ENCODE measurements at places on chromosomes 1 and 21.

- no peak for DNase-seq
Observed at GRCh38 chr1:235573880-235574279, 69.6 kb upstream of the B3GALNT2 start.

DNA sequence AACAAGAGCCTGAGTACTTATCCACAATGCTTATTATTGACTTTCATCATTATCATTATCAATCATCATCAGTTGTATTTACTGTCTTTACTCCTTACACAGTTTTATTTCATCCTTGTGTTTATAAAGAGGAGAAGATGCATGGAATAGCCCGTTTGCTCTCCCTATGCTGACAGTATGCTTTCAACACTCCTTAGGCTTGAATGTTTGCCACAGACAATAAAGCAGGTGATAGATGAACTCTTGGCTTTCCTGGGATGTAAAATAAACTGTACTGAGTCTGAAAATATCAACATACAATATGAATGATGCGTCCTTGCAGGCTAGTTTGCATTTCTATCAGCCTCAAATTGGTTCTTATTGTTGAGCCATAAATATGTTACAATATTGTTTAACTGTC, 891.8 kb upstream of the NCAM2 start:
- DNase-seq, result no peak

DNA sequence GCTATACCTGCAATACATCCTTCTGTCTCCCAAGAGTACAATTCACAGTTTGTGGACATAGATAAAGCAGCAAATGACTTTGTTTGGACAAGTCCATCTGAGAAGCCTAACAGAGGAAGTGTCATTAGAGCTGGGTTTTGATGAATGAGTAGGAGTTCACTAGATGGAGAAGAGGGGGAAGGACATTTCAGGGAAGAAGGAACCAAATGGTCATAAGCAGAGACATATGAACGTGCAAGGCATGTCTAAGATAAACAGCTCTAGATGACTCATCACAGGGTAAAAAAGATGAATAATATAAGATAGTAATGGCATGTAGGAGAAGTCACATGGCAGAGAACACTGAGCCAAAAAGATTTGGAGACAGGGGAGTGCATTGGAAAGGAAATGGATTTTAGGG, 54.5 kb downstream of the HMGB4 start:
- no peak for DNase-seq

DNA sequence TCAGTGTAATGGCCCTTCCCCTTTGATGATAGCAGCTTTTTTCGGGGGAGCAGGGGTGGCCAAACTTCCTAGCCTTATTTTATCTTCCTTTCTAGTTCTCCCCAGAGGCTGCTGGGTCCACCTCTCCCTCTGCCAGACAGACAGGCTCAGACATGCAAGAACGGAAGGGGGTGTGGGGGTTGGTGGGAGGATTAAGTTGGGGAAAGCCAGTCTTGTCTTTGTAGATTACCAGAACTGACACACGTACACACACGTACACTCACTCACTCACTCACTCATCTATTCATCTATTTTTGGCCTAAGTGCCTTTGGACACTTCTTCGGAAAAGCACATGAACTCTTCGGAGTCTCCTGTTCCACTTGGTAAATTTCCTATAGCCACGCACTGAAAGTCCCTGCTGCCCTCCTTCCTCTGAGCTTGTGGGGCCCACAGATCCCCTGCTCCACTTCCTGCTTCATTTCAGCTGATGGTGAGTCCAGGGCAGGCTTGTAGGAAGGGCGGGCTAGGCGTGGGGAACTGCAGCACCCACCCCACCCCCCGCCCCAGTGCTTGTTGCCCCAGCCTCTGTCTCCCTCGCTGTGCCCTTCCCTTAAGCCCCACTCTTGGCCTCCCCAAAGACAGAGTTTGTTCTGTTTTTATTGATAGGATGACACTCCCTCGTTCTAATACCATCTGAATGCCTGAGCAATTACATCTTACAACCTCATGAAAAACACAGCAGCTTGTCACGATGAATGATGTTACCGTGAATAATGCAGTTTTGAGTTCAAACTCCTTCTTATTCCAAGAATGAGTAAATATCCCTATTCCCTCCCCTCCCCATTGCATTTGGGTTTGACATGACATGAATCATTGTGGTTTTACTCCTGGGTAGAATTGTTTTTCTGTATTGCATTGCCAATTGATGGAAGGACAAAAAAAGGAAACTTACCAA, 60.7 kb upstream of the ATP5PO start:
- DNase-seq, result no peak

GRCh38 chr1:155379180-155379579, 58.5 kb downstream of the RUSC1 start:
- DNase-seq, result no peak

DNA sequence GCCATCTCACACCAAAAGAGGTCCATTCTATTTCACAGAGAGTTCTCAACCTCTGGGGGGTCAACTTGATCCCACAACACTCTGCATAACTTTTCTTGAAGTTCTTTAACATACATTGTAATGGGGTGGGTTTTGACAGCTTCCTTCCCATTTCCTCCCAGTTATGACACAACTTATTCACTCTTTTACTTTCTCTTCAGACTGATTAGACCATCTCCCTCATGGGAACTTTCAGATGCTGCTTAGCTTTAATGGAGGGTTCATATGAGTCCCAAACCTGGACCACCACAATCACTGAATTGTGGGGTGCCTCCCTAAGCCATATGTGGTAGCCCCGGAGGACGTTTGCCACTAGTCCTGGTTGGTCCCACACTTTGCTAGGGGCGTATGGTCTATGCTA, 28.3 kb upstream of the KCNJ15 start:
- no peak for DNase-seq

DNA sequence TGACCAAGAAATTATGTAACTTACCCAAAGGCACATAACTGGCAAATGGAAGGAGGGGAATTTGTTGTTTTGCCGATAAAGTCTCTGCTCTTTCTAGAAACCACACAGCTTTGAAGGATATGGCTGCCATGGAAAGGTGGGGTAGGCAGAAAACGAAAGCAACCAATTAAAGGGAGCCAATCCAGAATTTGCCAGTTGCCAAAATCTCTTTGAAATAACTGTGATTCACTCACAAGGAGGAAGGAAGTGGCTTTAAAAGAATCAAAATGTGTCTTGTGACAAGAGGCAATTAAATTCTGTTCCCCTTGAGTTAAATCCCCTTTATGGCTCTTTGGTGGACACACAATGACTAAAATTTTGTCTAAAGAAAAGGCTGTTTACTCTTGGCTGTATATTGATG, 61.2 kb upstream of the CCDC190 start:
- DNase-seq, result no peak

- DNase-seq, result no peak
Observed at GRCh38 chr1:23581219-23581618, 21.9 kb upstream of the ID3 start.

DNA sequence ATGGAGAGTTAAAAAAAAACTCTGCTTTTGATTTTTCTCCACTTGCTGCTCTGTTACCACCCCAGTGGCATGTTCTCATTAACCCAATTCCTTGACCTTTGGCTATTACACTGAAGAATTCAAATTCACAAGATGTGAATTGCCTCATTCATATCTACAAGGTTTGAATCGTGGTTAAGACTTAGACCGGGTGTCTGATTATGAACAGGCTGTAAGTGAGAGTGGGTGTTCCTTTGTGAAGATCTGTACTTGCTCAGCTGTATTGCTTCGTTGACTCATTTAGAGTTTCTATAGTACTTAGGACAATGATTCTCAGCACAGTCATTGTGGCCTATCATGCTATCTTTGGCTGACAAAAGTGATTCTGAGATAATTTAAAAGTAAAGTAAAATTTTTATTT, 36.4 kb downstream of the DNM3 start:
- DNase-seq, result no peak

DNA sequence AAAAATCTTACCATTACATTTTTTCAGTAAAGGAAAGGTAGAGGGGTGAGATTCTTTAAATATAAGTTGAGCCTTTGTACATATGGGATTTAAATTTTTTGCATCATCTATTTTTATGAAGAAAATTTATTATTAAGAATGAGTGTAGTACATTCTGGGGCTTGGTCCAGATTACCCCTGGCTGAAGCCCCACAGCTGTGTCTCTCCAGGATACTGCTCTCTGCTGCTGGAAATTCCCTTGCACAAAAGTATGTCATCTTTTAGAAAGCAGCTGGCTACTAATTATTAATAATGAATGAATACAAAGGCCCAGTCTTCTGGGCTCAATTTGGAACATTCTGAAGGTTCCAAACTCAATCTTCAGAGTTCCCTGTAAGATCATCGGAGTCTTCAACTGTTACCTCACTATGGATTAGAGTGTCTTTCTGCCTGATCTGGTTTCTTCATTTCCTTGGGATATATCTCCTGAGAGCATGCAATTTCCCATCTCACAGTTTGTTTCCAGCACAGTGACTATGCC, 428.6 kb upstream of the BRINP3 start:
- DNase-seq, result peak; percentile 1

GRCh38 chr1:173470608-173471007, 6.5 kb upstream of the PRDX6 start:
- no peak for DNase-seq

- no peak for DNase-seq
Observed at GRCh38 chr1:9596415-9597123, 7.9 kb downstream of the TMEM201 start.

- no peak for DNase-seq
Observed at GRCh38 chr1:111720274-111720976, 18.8 kb downstream of the INKA2 start.

- DNase-seq, result no peak
Observed at GRCh38 chr1:43233631-43234030, 36.2 kb upstream of the TMEM125 start.

GRCh38 chr1:100499194-100499811, 38.6 kb upstream of the GPR88 start:
- DNase-seq, result no peak

DNA sequence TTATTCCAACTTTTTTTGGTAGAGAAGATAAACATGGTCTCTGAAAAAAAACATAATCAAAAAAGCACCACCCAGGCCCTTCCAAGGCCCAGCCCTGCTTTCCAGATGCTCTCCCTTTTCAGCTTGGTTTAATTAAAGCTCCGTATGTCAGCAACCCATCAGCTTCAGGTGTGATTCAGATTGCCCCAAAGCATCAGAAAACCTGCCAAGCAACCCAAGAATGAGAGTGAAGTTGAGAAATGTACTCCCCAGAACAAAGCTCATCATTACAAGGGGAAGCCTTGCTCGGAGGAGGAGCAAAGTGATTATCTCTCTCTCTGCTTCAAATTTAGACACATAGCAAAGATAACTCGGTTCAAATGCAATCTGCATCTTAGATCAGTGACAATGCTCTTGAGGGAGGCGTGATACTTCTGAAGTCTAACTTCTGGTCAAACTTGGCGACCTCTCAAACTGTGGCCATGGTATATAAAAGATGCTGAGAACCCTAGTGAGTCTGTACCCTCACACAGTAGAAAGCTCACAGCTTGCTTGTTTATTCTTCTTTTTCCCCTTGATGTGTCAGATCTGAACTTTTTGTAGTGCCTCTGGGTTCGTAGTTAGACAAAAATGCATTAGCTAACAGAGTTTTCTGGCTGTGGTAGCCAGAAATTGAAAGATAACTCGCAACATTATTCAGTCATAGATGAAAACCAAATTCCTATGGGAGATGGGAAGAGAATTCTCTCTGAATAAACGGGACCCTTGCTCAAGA, 63.3 kb upstream of the ZC3H11B start:
- DNase-seq, result no peak

DNA sequence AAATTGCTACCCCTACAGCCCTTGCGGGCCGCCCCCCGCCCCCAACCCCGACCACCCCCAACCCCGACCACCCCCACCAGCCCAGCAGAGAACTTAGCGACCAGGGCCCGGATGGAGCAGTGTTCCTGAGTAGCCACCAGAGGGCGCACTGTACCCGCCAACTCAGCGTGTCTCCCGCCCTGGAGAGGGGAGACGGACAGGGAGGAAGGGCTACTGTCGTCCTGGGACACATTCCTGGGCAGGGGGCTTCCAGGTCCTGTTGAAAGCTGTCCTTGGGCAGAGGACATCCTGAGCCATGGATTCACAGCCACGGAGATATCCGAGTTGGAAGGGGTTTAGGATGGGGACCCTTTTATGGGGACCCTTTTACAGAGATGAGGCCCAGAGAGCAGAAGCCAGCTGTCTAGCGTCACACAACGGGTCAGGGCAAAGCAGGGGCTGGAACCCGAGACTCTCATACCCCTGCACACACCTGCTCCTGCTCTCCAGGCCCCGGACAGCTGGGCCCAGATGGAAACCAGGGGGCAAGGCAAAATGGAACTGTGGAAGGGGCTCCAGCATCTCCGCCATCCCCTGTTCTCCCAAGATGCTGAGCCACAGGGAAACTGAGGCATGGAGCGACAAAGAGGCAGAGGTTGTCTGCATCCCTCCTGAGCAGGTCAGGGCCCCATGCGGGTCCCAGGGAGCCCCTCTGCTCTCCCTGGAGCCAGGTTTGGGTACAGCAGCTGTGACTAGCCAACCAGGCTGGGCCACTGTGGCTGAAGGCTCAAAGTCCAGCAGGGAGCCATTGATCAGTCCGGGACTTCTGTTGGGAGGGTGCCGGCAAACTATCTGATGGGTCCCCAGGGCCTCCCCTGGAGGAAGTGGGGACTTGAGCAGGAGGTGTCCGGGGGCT, 25.0 kb upstream of the LAPTM5 start:
- DNase-seq, result peak; percentile 50

DNA sequence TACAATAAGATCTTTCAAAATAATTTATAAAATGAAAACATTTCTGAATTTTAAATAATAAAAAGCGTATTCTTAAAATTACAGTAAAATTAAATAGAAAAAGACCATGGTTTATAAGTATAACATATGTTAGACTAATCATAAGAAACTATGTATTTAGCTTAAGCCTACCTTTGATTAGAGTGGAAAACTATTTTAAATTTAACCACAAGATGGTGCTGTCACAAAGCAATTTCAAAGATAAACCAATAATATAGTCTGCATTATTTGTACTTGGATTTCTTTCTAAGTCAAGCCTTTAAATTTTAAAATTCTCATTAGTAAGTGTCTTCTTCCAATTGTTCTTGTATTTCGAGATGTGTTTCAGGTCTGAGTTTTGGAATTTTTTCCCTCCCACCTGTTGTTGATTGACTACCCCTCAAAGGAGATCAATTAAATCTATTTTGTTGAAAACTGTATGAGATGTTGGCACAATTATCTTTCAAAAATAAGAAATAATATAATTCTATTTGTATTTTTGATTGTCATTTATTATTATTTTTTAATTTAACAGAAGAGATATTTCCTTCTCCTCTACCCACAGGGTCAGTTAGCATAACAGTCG, 459.8 kb downstream of the KCNT2 start:
- peak; percentile 21 for DNase-seq

GRCh38 chr1:11645670-11646265, 8.5 kb downstream of the FBXO2 start:
- DNase-seq, result peak; percentile 73

DNA sequence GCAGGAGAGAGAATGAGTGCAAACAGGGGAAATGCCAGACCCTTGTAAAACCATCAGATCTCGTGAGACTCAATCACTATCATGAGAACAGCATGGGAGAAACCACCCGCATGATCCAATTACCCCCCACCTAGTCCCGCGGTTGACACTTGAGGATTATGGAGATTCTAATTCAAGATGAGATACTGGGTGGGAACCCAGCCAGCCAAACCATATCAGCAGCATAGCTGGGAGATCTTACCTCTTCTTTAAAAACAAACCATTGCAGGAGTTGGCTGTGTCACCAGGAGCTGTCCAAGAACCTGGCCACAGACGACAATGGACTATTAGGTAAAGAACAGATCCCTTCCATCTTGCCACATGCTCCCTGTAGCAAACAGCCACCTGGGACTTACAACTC, 422.7 kb downstream of the MATN1 start:
- DNase-seq, result no peak

GRCh38 chr1:170749549-170749948, 85.6 kb downstream of the PRRX1 start:
- DNase-seq, result no peak

- DNase-seq, result peak; percentile 33
Observed at GRCh38 chr1:185681034-185681633, 53.1 kb upstream of the HMCN1 start.

Measured in renal pelvis (tissue), 12 donors.